ENCODE measurements at places on chromosomes 5 and 9. TPM values are rescaled to one million over a fixed set of nuclear protein-coding genes. Genes with fewer than 3 reads are reported as not detected.

GRCh38 chr9:34383904-34384303, 7.2 kb upstream of the MYORG start:
- DNase-seq, result no peak

- DNase-seq, result no peak
Observed at GRCh38 chr5:2514484-2514883, 237.0 kb downstream of the IRX2 start.

- DNase-seq, result no peak
Observed at GRCh38 chr5:88090506-88090905, 178.1 kb downstream of the TMEM161B start.

KIF4B gene
- 0.01 TPM for polyA plus RNA-seq

- DNase-seq, result peak; percentile 81
Observed at GRCh38 chr9:2570615-2571479, 50.7 kb upstream of the VLDLR start.

GRCh38 chr5:109939116-109939682, 249.5 kb downstream of the MAN2A1 start:
- no peak for DNase-seq

BARX1 gene
- polyA plus RNA-seq, result 0.06 TPM

GRCh38 chr5:79408028-79408427, 105.9 kb downstream of the HOMER1 start:
- DNase-seq, result no peak

DNA sequence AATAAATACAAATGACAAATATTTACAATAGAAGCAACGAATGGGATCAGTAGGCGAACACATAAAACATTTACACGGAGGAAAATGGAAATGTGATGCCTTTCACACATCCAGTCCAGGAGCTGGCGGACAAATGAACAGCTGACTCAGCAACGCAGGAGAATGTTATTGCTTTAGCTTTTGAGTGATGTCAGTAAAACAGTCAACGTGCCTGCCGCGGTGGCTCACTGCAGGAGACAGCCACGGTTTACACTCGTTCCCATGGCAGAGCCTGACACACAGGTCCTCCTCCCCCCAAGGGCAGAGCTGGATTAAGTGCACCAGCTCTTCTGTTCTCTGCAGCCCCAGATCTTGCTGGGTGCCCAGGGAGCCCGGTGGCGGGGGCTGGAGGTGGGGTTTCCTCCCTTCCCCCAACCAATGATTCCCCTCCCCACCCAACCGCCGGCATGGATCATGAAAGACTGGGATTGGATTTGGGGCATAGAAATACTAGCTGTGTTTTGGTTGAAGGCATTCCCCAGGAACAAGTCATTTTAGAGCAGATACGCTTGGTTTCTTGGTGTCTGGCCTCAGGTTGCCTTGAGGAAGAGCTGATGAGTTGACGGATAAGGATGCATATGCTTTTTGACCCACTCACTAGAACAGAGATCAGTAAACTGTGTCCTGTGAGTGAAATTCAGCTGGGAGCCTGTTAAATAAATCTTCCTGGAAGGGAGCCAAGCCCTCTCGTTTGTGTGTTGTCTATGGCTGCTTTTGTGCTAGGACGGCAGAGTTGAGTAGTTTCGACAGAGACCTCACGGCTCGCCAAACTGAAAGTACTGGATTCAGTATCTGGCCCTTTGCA, 12.5 kb downstream of the STC2 start:
- no peak for DNase-seq

ITK gene
- 1.5 TPM for polyA plus RNA-seq

C9 gene
- polyA plus RNA-seq, result 0.04 TPM

LCN9 gene
- not detected for polyA plus RNA-seq

DNA sequence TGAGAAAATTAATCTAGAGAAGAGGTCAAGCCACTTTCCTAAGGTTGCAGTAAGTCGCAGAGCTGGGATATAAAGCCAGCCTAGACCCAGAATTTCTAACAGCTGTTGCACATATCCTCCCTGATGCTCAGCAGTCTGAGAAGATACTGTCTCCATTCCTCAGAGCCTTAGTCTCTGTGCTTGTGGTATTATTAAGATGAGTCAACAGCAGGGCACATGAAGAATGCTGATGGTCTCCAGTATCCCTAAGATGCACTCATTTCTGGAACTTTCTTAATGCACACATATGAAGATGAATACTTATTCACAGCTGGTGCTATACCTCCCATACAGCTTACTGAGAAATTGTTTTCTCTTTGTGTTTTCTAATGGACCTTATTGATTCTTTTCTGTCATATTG, 32.5 kb downstream of the SGCD start:
- no peak for DNase-seq

DNA sequence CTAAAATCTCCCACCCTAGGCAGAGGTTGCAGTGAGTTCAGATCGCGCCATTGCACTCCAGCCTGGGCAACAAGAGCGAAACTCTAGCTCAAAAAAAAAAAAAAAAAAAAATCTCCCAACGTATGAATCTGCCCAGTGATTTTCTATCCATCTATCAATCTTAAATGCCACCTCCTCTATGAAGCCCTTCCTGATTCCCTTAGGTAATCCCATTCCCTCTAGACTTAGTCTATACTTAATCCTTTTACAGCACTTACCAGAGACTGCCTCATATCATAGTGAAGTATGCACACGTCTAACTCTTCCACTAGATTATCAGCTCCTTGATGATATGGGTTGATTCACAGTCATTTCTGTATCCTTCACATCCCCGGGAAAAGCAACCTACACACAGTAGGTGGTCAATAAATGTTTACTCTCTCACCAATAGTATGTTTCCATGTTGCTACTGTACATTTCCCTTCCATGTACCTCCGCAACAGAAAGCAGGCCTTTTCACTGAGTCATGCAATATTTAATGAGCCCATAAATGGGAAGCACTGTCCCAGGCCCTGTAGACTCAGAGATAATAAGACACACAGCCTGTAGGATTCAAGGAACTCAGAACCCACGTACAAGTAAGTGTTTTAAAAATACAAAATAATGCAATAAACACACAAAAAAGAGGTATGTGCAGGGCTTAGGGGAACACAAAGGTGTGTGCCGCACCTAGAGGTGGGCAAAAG, 1.2 kb downstream of the DROSHA start:
- no peak for DNase-seq

GPBP1 gene
- polyA plus RNA-seq, result 92.1 TPM

GRCh38 chr5:180646289-180646962, 3.0 kb downstream of the FLT4 start:
- DNase-seq, result no peak

ORM2 gene
- not detected for polyA plus RNA-seq

DNA sequence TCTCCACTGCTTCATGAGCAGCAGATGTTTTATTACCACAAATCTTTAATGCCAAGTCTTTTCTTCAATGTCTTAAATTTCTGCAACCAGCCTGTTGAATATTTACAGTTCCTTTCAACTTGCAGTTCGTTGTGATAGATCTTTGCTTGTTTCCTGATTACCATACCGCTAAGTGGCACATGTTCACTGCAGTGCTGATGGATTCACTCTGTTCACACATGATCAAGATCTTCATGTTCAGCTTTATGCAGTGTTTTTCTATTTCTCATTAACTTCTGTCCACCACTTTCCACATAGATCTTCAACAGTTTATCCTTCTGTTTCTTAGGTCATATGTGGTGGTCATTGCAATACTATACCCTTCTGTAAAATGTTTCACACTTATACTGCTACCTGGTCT, 280.6 kb downstream of the EPB41L4A start:
- no peak for DNase-seq

- no peak for DNase-seq
Observed at GRCh38 chr5:90853750-90854149, 295.2 kb downstream of the ADGRV1 start.

- DNase-seq, result no peak
Observed at GRCh38 chr5:89901983-89902382, 507.6 kb downstream of the CETN3 start.

GRCh38 chr5:38509185-38509584, 47.3 kb downstream of the LIFR start:
- no peak for DNase-seq

MYOT gene
- 2.2 TPM for polyA plus RNA-seq

Data from large intestine (tissue), 12 donors.